GM23248 (cell line): ENCODE measurements at places on chromosomes 3 and 15.

DNA sequence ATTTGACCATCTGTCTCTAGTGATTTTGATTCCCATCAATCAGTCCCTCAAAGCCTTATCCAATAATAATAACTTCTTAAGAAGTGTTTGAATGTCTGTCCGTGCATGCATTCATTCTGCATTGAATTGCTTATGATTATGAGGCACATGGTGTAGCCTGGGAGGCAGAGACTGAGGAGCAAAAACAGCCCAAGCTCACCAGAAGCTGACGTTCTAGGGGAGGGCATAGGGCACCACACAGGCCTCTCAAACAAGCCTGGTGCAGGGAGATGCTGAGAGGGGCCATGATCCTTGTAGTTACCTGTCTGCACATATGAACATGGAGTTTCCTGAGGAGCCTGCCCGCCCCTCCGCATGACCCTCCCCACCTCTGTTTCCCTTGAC is 89.2 kb upstream of the POMGNT2 start:
- no peak for DNase-seq

DNA sequence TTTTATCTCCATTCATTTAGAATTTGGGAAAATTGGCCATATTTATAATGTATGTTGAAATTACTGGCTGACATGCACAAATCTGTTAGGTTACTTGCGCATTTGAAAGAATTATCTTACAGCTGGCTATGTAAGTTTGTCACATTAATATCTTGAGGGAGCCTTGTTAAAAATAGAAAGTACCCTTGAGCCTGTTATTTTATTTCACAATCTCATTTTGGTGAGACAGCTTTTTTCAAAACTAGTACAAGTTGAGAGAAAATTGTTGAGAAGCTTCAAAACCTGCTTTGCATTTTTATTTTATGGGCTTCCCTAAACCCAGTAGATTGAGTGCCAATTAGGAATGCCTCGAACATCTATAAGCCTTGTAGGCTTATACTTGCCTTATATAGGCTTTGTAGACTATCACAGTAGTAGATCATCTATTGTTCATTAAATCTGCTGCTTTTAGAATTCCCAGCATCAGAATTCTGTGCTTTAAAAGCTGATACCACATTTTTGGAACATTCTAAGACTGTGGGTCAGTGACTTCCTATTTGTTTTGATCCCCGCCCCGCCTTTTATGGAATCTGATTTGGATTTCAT is 6.3 kb downstream of the IDH3A start:
- no peak for DNase-seq

DNA sequence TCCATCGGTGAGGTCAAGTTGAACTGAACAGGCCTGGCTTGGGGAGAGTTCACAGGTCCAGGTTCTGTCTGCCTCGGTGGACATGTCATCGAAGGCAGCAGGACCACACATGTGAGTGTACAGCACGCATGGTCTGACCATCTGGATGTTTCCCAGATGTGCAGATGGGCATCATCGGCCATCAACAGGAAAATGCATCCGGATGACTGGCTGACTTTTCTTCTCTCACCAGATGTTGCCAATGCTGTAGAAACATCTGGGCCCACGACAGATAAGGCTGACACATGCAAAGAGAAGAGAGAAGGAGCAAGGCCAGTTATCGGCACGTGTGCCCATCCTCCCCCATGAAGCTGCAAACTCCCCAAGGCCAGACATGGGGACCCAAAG is 45.1 kb downstream of the NOX5 start:
- DNase-seq = no peak

- no peak for DNase-seq
Observed at GRCh38 chr3:57257678-57258077, 30.1 kb downstream of the APPL1 start.

- no peak for DNase-seq
Observed at GRCh38 chr15:71776304-71776703, 34.0 kb upstream of the NR2E3 start.
